ENCODE measurements at places on chromosomes 3 and 15. TPM values are rescaled to one million over a fixed set of nuclear protein-coding genes. Genes with fewer than 3 reads are reported as not detected.

DNA sequence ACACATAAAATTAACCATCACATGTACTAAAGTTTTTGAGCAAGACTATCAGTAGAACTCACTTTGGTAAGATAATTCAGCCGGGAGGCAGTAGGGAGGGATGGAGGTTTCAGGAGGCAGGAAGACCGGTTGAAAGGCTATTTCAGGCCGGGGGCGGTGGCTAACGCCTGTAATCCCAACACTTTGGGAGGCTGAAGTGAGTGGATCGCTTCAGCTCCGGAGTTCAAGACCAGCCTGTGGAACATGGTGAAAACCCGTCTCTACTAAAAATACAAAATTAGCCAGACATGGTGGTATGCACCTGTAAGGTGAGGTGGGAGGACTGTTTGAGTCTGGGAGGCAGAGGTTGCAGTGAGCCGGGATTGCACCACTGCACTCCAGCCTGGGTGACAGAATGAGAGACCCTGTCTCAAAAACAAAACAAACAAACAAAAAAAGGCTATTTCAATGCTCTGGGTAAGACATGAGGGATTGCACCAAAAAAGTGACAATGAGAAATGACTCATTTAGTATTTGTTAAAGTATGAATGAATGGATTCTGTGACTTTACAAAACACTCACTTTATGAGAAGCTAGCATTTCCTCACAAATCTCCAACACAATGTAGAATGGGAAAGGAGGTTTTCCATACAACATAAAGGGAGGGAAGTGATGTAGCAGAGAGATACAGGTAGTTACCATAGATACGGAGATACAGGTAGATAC is 43.9 kb downstream of the SH3BP5 start:
- DNase-seq, result no peak

- DNase-seq, result no peak
Observed at GRCh38 chr3:185084901-185085300, 68.0 kb downstream of the C3orf70 start.

DNA sequence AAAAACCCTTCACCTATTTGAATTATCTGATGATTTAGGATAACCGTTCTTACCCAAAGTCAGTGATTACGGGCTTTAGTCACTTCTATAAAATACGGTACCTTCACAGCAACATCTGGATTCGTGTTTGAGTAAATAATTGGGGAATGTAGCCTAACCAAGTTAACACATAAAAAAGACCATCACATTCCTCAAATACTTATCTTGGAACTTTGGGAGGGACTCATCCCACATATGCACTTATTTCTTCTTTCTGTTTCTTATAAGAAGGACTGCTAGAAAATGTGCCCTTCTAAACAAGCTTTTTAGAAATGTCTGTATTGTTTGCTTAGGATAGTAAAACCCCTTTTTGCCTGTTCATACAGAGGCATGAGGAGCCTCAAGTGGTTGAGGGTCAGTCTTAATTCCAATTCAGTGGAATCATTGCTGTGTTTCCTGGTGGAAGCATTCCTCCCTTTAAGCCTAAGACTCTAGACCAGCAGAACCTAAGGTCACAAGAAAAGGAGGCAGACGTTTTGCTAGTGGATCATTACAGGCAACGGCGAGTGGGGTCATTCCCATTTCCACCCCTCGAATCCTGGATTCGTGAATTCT is 67.5 kb downstream of the TMEM44 start:
- DNase-seq, result no peak

GRCh38 chr15:89184886-89185526 is 36.4 kb downstream of the RLBP1 start:
- DNase-seq, result no peak

The TCTA gene
- 9.5 TPM for total RNA-seq

DNA sequence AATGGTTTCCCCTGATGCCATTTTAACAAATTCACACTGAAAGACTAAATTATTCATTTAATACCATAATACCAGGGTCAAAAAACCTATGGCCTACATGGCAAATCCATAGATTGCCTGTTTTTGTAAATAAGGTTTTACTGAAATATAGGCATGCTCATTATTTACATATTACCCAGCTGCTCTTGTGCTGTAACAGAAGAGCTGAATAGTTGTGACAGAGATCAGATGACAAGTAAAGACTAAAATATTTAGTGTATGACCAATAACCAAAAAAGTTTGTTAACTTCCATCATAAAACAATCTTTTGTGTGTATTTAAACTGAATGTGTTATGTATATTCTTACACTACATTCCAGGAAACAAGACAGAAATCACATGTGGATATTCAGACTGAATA is 60.2 kb downstream of the DENND4A start:
- DNase-seq, result no peak

GRCh38 chr15:83204697-83205096 is 2.9 kb downstream of the HDGFL3 start:
- no peak for DNase-seq

DNA sequence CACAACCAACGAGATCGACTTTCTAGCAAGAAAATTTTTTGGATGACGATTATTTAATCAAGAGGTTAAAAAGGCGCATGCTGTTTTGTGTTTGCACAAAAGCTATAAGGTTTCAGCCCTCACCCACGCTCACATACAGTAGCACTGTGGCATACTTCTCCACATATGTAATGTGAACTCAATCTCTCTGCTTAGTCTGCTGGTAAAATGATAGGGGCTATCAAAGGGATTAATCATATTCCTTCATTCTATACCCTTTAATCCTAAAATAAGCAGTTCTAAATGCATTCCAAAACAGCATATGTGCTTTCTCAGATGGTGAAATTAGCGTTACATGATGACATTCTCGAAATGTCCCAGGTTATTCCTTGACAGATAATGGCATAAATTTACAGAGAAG is 196.9 kb upstream of the PRICKLE2 start:
- no peak for DNase-seq

DNA sequence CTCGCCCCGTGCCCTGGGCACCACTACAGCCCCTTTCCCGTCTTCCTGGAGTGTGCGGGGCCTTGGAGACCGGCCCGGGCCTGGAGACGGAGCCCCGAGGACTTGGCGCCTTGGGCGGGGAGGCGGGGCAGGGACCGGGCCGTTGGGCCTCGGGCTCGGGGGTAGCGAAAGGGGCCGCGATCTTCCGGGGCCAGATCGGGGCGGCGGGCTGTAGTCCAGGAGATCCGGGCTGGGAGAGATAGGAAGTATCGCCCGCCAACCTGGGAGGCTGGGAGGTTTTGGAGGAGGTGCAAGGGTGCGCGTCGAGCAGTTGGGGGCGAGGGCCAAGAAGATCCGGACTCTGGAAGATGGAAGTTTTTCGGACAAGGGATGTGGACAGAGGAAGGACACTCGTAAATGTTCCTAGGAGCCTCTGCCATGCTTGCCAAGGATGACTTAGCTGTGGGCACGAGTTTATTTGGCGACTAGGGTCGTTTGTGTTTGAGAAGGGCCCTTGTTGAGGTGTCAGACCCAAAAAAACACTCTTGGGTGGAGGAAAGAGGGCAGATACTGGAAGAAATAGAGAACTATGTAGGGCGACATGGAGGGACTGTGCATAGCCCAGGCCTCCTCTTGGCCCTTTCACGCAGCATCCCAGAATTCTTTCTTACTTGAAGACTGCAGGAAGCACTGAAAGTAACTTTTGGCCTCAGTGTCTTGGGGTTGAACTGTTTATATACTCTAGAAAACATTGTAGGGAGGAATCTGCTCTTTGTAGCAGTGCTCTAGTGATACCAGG is 712 bp downstream of the RTF1 start:
- DNase-seq, result peak; percentile 39

The STRIT1 gene
- not detected for total RNA-seq

GRCh38 chr3:28951772-28952556 is 328.9 kb upstream of the RBMS3 start:
- DNase-seq, result no peak

The ACAN gene
- not detected for total RNA-seq
